ENCODE measurements at places on chromosomes 16 and 17. TPM values are rescaled to one million over a fixed set of nuclear protein-coding genes. Genes with fewer than 3 reads are reported as not detected.

Gene MRPL27
- total RNA-seq, result 64.5 TPM

Gene EPX
- total RNA-seq, result not detected

Gene KRT28
- not detected for total RNA-seq

Gene CRHR1
- total RNA-seq, result not detected

Gene GID4
- 6.2 TPM for total RNA-seq

Gene CES5A
- not detected for total RNA-seq

Gene OSGIN1
- total RNA-seq, result 0.40 TPM

Gene SLFN11
- total RNA-seq, result 68.8 TPM

Gene DNAI2
- total RNA-seq, result 1.7 TPM

Gene TCAP
- total RNA-seq, result 0.80 TPM

Gene CD300LD
- not detected for total RNA-seq

Gene MT1A
- not detected for total RNA-seq

Gene CSH1
- total RNA-seq, result not detected

Gene PPP1R27
- not detected for total RNA-seq

Gene OTOP3
- total RNA-seq, result not detected

DNA sequence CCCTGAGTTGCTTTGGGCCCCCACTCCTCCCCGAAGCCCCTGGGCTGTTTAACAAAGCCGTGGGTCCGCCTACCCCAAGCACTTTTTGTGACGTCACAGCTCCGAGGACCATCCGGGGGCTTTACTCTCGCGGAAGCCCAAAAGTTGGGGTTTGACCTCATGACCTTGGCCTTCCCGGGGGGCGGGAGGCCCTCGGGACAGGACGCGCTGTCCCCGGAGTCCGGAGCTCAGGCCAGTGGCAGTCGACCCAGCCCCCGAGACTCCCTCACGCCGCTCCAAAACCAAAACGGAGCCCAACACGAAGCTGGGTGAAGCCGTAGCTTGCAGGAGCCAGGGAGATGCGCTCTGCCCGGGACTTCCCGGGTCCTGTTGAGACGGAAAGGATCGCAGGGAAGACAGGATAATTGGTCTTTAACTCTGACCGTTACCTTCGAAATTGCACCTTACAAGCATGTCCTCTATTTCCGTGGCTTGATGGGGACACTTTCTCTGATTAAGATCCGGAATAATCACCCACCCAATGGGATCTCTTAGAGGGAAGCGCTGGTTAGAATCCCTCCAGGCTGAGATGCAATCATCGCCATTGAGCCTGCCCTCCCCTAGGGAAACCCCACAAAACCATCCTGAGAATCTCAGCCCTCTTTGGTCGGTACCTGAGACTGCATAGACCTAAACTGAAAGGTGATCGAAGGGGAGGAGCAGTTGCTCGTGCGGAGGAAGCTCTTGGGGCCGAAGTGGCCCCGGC is 4.9 kb upstream of the SOX9 start:
- DNase-seq, result no peak
- H3K27ac ChIP-seq, result no peak overlapping the region
- H3K27me3 ChIP-seq, result peaks cover 60% of the 10 kb centered on the region
- no peaks in the 10 kb centered on the region for H3K36me3 ChIP-seq

GRCh38 chr16:3358871-3359270 is 3.2 kb downstream of the OR2C1 start:
- peaks cover 4% of the 10 kb centered on the region for H3K4me1 ChIP-seq
- peaks cover 3% of the 10 kb centered on the region for H3K36me3 ChIP-seq
- H3K27me3 ChIP-seq, result peaks cover 5% of the 10 kb centered on the region
- no peak for DNase-seq
- no peak overlapping the region for H3K4me3 ChIP-seq

GRCh38 chr17:43861960-43862359 is 15.0 kb downstream of the CD300LG start:
- no peaks in the 10 kb centered on the region for H3K4me1 ChIP-seq
- peaks cover 4% of the 10 kb centered on the region for H3K27me3 ChIP-seq
- no peaks in the 10 kb centered on the region for H3K36me3 ChIP-seq
- H3K27ac ChIP-seq, result no peak overlapping the region
- DNase-seq, result no peak

- H3K36me3 ChIP-seq, result no peaks in the 10 kb centered on the region
- peak; percentile 64 for DNase-seq
- H3K4me3 ChIP-seq, result peak overlapping the region; percentile 5
- peak overlapping the region; percentile 78 for H3K27ac ChIP-seq
- peaks cover 95% of the 10 kb centered on the region for H3K4me1 ChIP-seq
- no peaks in the 10 kb centered on the region for H3K27me3 ChIP-seq
Measured at GRCh38 chr17:40608061-40608581, 39.5 kb downstream of the SMARCE1 start.

- H3K27ac ChIP-seq, result peak overlapping the region; percentile 9
- H3K4me1 ChIP-seq, result peaks cover 10% of the 10 kb centered on the region
- no peak overlapping the region for H3K4me3 ChIP-seq
- no peaks in the 10 kb centered on the region for H3K27me3 ChIP-seq
- H3K36me3 ChIP-seq, result no peaks in the 10 kb centered on the region
Measured at GRCh38 chr16:58020628-58021521, 4.7 kb upstream of the MMP15 start.

- DNase-seq, result no peak
- no peak overlapping the region for H3K27ac ChIP-seq
- H3K4me3 ChIP-seq, result no peak overlapping the region
- H3K27me3 ChIP-seq, result no peaks in the 10 kb centered on the region
Measured at GRCh38 chr17:71553381-71553780, 567.4 kb upstream of the SOX9 start.

DNA sequence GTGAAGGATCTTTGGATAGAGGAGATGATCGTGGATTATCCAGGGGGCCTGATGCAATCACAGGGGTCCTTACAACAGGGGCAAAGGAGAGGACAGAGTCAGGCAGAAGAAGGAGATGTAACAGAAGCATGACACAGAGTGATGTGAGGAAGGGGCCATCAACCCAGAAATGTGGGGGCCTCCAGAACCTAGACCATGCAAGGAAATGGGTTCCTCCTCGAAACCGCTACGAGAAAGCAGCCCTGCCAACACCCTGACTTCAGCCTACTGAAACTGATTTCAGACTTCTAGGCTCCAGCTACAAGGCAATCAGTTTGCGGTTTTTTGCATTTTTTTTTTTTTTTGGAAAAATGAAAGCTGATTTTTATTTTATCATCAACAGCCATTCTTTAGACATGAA is 34.0 kb downstream of the ZFHX3 start:
- DNase-seq, result no peak
- H3K27ac ChIP-seq, result no peak overlapping the region
- no peaks in the 10 kb centered on the region for H3K4me1 ChIP-seq

GRCh38 chr17:8163978-8164814 is 1.4 kb upstream of the VAMP2 start:
- H3K27me3 ChIP-seq, result no peaks in the 10 kb centered on the region
- peak; percentile 92 for DNase-seq
- H3K4me3 ChIP-seq, result peak overlapping the region; percentile 77

DNA sequence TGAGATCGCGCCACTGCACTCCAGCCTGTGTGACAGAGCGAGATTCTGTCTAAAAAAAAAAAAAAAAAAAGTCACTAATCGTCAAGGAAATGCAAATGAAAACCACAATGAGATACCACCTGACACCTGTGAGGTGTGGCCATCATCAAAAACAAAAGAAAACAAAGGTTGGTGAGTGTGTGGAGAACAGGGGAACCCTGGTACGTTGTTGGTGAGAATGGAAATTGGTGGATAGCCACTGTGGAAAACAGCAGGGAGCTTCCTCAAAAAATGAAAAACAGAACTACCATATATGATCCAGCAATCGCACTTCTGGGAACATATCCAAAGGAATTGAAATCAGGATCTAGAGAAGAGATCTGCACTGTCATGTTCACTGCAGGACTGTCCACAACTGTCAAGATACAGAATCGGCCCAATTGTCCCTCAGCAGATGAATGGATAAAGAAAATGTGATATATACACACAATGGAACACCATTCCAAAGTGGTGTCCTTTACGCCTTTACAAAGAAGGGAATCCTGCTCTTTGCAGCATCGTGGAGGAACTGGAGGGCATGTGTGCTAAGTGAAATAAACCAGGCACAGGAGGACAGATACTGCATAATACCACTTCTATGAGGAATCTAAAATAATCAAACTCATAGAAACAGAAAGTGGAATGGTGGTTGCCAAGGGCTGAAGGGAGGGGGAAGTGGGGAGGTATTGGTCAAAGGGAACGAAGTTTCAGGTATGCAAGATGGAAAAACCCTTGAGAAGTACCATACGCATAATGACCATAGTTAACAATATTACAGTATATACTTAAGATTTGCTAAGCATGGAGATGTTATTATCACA is 63.5 kb upstream of the PLCG2 start:
- H3K4me3 ChIP-seq, result peak overlapping the region; percentile 34
- peak; percentile 40 for DNase-seq
- H3K27me3 ChIP-seq, result no peaks in the 10 kb centered on the region

DNA sequence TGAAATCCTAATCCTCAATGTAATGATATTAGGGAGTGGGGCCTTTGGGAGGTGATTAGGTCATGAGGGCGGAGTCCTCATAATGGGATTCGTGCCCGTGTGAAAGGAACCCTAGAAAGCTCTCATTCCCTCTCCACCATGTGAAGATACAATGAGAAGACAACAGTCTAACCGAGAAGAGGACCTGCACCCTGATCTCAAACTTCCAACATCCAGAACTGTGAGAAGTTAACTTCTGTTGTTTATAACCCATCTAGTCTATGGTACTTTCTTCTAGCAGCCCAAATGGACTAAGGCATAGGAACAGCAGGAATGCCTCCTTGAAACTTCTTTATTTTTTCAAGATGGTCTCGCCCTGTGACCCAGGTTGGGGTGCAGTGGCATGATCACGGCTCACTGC is 24.7 kb downstream of the WSB1 start:
- no peaks in the 10 kb centered on the region for H3K4me1 ChIP-seq
- H3K27ac ChIP-seq, result no peak overlapping the region
- H3K27me3 ChIP-seq, result no peaks in the 10 kb centered on the region

- H3K4me1 ChIP-seq, result no peaks in the 10 kb centered on the region
- no peak for DNase-seq
- peaks cover 12% of the 10 kb centered on the region for H3K27me3 ChIP-seq
- H3K4me3 ChIP-seq, result no peak overlapping the region
- H3K36me3 ChIP-seq, result no peaks in the 10 kb centered on the region
Measured at GRCh38 chr17:44628243-44629188, 27.8 kb upstream of the MEIOC start.

DNA sequence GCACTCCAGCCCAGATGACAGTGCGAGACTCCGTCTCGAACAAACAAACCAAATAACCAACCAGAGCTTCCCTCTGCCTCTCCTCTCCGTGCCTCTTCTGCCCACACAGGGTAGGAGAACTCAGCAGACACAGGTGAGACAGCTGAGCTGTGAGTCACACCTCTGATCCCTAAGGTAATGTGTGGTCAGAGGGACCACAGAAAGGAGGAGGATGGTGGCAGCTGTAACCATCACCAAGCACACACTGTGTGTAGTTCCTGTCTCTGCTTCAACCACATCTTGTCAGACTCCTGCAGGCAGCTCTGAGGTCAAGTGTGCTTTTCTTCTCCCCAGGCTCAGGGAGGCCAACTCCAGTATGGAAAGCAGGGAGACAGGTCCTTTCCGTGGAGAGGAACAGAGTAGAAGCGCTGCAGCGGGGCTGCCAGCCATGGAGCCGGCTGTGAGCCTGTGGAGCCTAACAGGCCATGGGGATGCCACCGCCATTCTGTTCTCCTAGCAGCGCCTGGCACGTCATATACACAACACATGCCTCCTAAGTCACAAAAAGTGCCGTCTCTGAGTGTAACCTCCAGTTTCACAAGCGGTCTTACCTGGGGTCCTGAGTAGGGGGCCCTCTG is 7.1 kb downstream of the NUDT16L1 start:
- H3K36me3 ChIP-seq, result peaks cover 9% of the 10 kb centered on the region
- peaks cover 6% of the 10 kb centered on the region for H3K4me1 ChIP-seq
- H3K4me3 ChIP-seq, result no peak overlapping the region
- DNase-seq, result peak; percentile 46

- H3K4me1 ChIP-seq, result peaks cover 8% of the 10 kb centered on the region
- peaks cover 43% of the 10 kb centered on the region for H3K27me3 ChIP-seq
- no peak for DNase-seq
Measured at GRCh38 chr17:6557040-6557438, 684 bp upstream of the PITPNM3 start.

DNA sequence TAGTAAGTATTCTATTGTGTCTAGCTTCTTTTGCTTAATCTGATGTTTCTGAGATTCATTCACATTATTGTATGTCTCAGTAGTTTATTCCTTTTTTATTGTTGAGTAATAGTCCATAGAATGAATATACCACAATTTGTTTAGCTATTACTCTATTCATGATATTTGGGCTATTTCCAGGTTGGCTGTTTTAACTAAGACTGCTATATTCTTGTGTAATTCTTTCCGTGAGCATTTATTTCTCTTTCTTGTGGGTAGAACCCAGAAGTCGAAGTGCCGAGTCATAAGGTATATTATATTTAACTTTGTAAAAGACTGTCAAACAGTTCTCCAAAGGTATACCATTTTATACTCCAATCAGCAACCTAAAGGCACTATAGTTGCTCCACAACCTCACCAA is 160.8 kb downstream of the ANKFN1 start:
- H3K4me3 ChIP-seq, result no peak overlapping the region
- no peak overlapping the region for H3K27ac ChIP-seq
- H3K4me1 ChIP-seq, result no peaks in the 10 kb centered on the region
- H3K36me3 ChIP-seq, result no peaks in the 10 kb centered on the region
- no peaks in the 10 kb centered on the region for H3K27me3 ChIP-seq

- no peak overlapping the region for H3K27ac ChIP-seq
- H3K4me3 ChIP-seq, result no peak overlapping the region
- DNase-seq, result no peak
- H3K4me1 ChIP-seq, result no peaks in the 10 kb centered on the region
- no peaks in the 10 kb centered on the region for H3K36me3 ChIP-seq
Measured at GRCh38 chr16:2040787-2041522, 6.7 kb downstream of the NTHL1 start.

- H3K27ac ChIP-seq, result no peak overlapping the region
- no peak overlapping the region for H3K4me3 ChIP-seq
- peaks cover 21% of the 10 kb centered on the region for H3K36me3 ChIP-seq
- H3K27me3 ChIP-seq, result no peaks in the 10 kb centered on the region
- peak; percentile 33 for DNase-seq
Measured at GRCh38 chr17:80822700-80823410, 168.8 kb upstream of the CHMP6 start.

- no peaks in the 10 kb centered on the region for H3K27me3 ChIP-seq
- H3K4me1 ChIP-seq, result no peaks in the 10 kb centered on the region
- H3K27ac ChIP-seq, result no peak overlapping the region
- no peak overlapping the region for H3K4me3 ChIP-seq
- no peaks in the 10 kb centered on the region for H3K36me3 ChIP-seq
Measured at GRCh38 chr16:86089991-86090390, 191.0 kb downstream of the IRF8 start.

GRCh38 chr17:5888811-5889210 is 181.4 kb upstream of the WSCD1 start:
- H3K27ac ChIP-seq, result no peak overlapping the region
- H3K27me3 ChIP-seq, result peaks cover 29% of the 10 kb centered on the region
- H3K36me3 ChIP-seq, result no peaks in the 10 kb centered on the region
- H3K4me3 ChIP-seq, result no peak overlapping the region

DNA sequence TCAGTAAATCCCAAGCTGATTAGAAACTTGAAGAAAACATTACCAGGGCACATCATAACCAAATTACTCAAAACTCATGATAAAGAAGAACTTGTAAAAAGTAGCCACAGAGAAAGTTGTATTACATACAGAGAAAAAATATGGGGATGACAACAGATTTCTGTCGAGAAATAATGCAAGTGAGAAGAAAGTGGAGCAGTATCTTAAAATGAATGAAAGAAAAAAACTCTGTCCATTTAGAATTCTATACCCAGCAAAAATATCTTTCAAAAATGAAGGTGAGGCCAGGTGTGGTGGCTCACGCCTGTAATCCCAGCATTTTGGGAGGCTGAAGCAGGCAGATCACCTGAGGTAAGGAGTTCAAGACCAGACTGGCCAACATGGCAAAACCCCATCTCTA is 165.9 kb downstream of the PARN start:
- no peaks in the 10 kb centered on the region for H3K4me1 ChIP-seq
- H3K4me3 ChIP-seq, result no peak overlapping the region
- peaks cover 43% of the 10 kb centered on the region for H3K36me3 ChIP-seq
- no peak for DNase-seq
- H3K27me3 ChIP-seq, result no peaks in the 10 kb centered on the region

Measured in activated CD4-positive, alpha-beta memory T cell treated with anti-CD3 and anti-CD28 coated beads for 36 hours (primary cell).